ENCODE measurements at places on chromosomes 4 and X.

DNA sequence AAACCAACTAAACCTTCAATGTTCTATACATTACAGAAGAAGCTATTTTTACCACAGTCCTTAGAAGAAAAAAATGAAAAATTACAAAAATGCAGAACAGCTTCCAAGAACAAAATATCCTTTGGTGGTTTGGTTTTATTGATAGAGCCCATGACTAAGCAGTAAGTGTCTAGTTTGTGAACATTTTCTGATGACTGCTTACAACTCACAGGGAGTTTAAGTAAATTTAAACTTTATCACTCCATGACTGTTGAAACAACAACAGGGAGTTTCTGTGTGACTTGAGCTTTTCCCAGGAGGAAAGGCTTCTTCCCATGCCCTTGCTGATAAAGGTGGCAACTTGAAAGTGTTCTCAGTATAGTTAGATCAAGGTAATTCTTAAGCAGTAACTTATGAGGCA, 2.9 kb downstream of the PF4 start:
- DNase-seq: no peak

DNA sequence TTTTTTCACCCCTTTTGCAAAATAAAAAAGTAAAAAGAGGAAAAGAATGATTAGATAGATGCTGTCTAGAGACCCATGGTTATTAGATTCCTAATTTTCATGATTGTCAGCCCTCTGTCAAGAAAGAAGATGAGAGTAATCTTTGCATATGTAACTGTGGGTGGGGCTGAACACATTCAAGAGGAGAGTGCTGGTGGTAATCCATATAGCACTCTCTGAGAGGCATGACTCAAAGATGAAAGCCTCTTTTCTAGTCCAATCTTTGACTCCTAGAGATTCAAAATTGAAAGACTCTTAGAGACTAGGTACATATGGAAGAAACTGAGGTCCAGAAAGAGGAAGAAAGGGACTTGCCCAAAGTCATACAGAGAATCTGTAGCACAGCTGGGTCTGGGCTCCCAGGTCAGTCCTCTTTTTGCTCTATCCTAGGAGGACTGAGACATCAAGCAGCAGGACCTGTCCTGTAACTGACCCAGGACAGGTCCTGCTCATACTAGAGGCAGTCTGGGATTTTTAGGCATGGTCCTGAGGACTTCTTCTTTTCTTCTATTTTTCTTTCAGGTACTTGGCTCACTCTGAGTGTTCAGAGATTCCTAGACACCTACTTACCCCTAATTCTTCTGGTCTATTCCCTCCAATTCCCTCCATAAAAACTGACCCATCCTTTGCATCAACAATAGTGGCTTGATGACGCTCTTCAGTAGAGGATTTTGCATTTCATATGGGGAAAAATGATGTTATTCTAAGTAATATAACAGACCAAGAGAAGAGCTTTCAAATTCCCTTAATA, 23.8 kb downstream of the VSIG4 start:
- DNase-seq: no peak

- DNase-seq: no peak
These were observed 281.6 kb downstream of the KLHL13 start for GRCh38 chrX:117835034-117835433.

GRCh38 chr4:107780665-107781064, 44.1 kb upstream of the SGMS2 start:
- DNase-seq: no peak

DNA sequence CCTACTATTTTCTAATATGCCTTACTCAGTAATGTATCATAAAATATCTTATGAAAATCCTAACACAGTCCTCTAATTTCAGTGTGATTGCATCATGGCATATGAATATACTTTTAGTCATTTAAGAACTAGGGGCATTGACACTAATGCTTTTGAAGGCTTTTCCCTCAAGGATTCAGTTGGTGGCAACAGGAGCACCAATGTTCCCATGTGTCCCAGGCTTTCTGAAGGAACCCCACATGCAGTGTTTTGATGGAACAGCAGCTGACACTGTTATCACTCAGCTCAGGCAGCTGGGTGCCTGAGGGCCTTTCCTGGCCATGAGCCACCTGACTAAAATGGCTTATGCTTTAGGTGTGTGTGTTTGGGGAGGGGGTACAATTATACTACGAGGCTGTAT, 348.3 kb downstream of the ARHGAP24 start:
- DNase-seq: no peak
